ENCODE measurements at places on chromosomes 2 and 18.

DNA sequence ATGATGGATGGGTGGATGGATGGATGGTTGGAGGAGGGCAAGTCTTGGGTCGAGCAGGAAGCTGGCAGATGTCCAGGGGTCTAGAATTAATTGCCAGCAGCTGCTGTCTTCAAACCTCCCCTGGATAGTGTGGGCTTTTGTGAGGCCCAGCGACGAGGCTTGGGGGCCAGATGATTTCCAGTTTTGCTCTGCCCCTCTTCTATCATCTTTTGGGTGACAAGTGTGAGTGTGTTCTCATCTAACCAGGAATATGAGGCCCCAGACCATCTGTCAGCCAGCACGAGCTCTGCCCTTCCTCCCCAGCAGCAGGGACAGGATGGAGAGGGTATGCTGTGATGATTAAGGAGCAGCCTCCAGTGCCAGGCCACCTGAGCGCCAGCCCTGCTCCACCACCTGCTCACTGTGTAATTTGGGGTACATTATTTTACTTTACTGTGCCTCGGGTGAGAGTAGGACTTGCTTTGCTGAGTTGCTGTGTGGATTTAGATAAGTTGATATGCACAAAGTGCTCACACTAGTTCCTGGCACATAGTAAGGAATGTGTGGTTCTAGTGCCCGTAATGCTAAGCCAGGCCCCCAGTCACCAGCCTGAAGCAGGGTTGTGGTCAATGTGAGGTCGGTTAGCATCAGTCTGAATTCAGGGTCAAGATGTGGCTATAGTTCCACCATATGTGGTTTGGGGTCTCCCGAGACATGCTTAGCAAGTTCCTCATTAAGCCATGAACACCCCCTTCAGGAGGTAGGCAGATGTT lies 251.1 kb downstream of the CYP26B1 start:
- DNase-seq, result no peak

DNA sequence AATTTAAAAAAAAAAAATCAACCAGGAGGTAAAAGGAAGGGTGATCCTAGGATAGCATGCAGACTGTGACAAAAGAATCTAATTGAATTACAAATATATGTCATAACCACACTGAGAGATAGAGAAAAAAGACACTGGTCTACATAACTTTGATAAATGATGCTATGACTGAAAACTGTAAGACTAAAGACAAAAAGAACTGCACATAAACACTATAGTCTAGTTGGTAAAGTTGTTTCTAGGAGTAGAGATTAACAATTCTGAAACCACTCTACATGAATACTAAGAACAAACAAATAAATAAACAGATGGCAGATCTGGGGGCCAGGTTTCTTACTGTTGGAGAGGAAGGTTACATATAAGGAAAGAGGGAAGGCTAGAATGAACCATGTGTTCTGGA lies 14.6 kb upstream of the CHAC2 start:
- DNase-seq, result no peak

DNA sequence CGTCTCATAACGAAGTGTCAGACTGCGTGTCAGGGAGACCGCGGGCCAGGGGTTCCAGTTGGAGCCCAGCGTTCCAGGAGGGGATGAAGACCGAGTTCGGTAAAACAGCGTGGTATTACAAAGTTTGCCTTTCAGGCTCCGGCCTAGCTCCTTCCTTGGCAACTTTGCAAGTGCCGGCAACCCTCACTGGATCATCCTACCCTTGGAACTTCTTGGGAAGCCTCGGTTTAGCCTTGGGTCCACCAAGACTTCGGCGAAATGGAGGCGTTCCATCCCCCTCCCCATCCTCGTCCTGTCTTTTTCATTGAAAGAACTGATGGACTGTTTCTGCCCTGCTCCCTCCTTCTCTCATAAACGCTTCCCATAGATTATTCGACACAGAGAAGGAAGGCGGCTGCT lies 10.4 kb upstream of the SKOR2 start:
- DNase-seq, result no peak

- DNase-seq, result no peak
Measured at GRCh38 chr2:2828774-2829368, 497.8 kb upstream of the MYT1L start.

DNA sequence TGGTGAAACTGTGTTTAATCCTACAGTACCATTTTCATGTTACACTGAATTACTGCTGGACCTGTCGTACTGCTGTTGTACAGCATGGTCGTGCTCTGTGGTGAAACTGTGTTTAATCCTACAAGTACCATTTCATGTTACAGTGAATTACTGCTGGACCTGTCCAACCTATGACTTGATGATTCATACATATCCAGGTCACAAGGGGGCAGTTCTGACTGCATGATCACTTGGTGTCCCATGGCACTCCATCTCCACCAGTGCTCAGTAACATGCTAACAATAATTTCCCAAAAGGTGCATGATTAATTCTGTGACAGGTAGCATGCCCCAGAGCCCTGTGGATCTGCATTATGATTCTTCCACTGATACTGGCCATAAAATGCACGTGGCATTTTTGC lies 101.6 kb downstream of the ADCYAP1 start:
- no peak for DNase-seq

DNA sequence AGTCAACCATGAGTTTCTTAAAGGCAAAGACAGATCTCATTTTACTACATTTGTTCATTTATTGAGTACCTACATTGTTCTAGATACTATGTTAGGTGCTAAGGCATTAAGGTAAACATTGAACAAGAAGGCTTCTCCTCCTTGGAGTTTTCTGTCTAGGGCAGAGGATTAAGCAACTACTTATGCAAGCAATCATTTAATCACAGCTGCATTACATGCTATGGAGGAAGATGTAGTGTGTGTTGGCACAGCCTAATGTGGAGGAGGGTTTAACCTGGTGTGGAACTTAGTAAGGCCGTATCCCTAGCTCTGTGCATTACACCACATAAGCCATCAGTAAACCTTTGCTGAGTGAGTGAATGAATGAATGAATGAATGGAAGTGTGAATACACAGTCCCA lies 106.5 kb upstream of the MAP3K20 start:
- no peak for DNase-seq

DNA sequence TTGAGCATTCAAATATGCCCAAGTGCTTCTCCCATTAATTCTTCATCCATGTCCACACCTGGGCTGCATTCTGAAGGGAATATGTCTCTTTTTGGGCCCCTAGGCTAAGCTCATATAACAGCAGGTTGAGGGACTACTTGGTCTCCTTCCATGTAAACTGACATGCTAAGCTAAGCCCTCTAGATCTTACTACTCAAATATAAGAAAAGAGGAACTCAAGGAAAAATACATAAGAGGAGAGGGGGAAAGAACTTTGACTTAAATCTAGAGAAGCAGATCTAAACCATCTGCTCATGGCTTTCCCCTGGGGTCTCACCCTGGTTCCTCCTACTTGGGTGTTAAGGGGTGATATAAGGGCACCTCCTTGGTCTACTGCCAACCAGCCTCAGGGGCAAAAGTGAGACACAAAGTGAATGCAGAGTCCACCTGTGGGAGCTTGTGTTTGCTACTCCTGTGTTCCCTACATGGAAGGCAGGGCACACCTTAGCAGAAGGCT lies 19.8 kb upstream of the NFU1 start:
- DNase-seq, result no peak

DNA sequence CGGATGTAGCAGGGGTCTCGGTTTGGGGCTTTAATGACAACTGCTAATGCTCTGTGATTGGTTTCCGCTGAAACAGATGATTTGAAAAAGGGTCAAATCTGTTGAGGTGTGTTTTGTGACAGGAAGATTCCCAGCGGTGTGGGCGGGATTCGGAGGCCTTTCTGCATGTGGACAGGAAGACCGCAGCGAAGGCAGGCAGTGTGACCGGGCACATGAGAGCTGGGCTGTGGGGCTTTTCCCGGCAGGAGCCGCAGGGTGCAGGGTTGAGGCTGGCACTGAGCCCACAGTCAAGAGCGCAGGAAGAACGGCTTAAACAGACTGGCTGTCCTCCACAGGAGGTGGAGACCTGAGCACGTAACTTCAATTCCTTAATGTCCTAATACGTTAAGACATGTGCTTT lies 180.0 kb upstream of the TPO start:
- no peak for DNase-seq

- DNase-seq, result no peak
Measured at GRCh38 chr2:216715402-216715974, 20.1 kb upstream of the IGFBP5 start.

- DNase-seq, result no peak
Measured at GRCh38 chr2:134900151-134900550, 18.5 kb upstream of the CCNT2 start.

DNA sequence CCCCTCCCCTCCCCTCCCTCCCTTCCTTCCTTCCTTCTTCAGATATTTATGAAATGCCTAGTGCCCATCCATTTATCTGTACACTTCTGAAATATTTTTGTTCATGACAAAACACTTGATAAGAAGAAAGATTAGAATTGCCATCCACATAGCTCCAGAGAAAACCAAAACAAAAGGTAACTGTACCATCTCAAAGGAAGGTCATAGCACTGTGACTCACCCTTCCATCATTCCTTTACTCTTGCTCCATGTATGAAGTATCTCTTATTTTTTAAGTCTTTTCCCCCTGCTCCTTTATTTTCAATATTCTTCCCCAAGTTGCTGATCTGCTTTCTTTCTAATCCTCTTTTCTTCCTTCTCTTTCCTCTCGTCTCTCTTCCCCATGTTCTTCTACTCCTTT lies 9.9 kb downstream of the CNTNAP5 start:
- DNase-seq, result no peak

DNA sequence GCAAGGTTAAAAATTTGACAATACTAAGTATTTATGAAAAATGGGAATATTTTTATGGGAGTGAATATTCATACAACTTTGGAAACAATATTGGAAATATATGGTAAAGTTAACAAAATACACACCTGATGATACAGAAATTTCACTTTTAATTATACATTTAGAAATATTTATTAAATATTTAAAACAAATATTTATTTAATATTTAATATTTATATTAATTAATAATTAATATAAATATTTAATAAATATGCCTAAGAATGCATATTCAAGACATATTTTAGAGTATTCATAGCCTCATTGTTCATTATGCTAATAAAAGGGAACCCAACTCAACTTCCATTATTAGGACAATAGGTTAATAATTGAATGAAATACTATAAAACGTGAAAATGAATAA lies 7.0 kb upstream of the DYNAP start:
- no peak for DNase-seq

GRCh38 chr2:238569507-238570195 lies 142.9 kb downstream of the ASB1 start:
- DNase-seq, result no peak

GRCh38 chr2:104408266-104408665 lies 445.6 kb upstream of the POU3F3 start:
- DNase-seq, result no peak

DNA sequence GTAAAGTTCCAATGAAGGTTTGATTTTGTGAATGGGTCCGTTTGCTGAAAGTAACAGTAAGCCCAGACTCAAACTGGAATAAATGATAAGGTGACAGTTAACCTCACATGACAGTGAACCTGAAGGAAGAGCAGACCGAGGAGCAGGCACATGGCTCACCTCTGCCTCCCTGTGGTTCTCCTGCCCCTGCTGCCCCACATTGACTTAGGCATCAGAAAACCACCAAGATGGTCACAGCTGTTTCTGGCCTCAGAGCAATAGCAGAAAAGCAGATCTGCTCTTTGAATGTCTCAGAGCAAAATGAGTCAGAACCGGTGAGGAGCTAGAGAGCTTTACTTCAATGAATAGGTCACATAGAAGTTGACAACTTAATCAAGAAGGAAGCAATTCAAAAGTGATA lies 487.6 kb downstream of the METTL4 start:
- DNase-seq, result no peak

GRCh38 chr2:45132551-45132950 lies 123.3 kb upstream of the SIX2 start:
- no peak for DNase-seq

- no peak for DNase-seq
Measured at GRCh38 chr2:67057901-67058703, 339.0 kb upstream of the ETAA1 start.

- no peak for DNase-seq
Measured at GRCh38 chr2:189467593-189467992, 26.3 kb downstream of the WDR75 start.

GRCh38 chr2:67684991-67685390 lies 287.9 kb downstream of the ETAA1 start:
- no peak for DNase-seq

DNA sequence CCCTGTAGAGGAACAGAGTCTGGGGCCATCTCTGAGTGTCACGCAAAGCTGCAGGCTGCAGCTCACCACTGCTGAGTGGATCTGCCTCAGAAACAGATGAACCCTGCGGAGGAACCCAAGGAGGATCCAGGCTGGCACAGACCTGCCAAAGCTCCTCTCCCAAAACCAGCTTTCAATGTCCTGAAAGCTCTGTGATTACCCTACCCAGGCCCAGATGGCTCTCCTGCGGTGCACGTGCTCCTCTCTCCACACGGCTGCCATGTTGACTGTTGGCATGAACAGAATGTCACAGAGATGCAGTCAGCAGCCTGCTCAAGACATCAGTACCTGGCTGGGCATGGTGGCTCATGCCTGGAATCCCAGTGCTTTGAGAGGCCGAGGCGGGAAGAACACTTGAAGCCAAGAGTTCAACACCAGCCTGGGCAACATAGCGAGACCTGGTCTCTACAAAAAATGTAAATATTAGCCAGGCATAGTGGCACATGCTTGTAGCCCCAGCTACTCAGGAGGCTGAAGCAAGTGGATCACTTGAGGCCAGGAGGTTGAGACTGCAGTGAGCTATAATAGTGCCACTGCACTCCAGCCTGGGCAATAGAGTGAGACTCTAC lies 216.8 kb downstream of the MGAT5 start:
- DNase-seq, result no peak

- no peak for DNase-seq
Measured at GRCh38 chr2:24834733-24835395, 41.6 kb downstream of the CENPO start.

- no peak for DNase-seq
Measured at GRCh38 chr2:171407030-171407675, 26.6 kb downstream of the METTL8 start.

DNA sequence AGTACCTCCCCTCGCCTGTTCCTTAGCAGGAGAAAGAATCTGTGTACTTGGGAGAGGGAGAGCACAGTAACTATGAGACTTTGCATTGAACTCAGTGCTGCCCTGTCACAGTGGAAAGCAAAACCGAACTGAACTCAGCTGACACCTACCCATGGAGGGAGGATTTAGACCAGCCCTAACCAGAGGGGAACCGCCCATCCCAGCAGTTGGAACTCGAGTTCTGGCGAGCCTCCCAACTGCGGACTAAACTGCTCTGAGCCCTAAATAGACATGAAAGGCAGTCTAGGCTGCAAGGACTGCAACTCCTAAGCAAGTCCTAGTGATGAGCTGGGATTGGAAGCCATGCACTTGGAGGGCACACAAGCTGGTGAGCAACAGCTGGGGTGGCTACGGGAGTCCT lies 110.4 kb downstream of the GRB14 start:
- no peak for DNase-seq
